ENCODE measurements at places on chromosomes 7 and 10.

GRCh38 chr7:33905389-33906032 lies at the start of gene BMPER:
Gene BMPER, plus strand, starts transcription at chr7:33905539. Its CDS starts 75 bp downstream, at chr7:33905614.
- DNase-seq = peak; percentile 49

DNA sequence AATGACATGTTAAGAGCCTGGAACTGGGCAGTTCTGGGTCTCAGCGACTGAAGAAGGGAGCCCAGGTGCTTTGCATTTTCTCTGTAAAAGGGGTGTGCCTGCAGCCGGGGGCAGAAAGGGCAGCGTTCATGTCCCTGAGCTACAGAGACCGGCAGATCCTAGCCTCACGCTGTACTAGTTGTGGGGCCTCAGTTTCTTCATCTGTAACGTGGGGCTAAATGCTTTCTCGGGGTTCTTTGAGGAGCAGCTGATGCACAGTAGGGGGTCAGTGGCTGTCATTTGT lies 79.6 kb downstream of the NEURL1 start:
- no peak for DNase-seq

DNA sequence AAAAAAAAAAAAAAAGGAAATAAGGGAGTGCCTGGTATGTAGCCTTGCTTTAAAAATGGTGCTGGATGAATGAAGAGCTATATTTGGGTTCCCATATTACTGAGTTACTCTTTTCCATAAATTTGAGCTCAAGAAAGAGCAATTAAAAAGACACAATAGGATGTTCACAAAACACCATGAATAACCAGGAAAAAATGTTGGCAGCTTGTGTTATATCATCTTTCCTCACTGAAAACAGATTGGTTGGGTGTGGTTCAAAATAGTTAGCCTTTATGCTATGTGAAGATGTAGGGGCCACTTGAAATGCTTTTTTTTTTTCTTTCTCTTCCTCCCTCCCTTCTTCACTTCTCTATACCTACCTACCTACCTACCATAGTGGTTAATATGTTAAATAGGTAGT lies 256.9 kb downstream of the STK31 start:
- DNase-seq = no peak

GRCh38 chr7:112882511-112882910 lies 92.3 kb upstream of the TMEM168 start:
- DNase-seq = no peak

DNA sequence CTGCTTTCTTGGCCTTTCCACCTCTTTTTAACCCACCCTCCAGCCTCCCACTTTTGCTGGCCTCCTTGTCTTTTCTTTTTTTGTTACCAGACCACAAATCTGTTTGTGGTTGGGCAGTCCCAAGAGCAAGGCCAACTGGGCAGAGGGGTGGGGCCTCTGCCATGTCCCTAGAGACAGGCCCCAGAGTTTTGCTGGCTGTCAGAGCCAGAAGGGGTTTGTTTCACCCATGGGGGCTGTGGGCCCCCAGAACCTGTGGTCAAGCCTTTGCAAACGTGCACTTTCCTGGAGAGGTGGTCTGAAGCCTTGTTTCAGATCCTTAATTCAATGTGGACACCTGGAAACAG lies 10.3 kb downstream of the ZMIZ1 start:
- no peak for DNase-seq

- no peak for DNase-seq
These were observed 528.1 kb upstream of the SEMA3D start for GRCh38 chr7:85714951-85715350.

GRCh38 chr10:116444527-116445142 lies 17.0 kb downstream of the PNLIPRP3 start:
- DNase-seq = peak; percentile 8

GRCh38 chr7:117946151-117946633 lies 73.0 kb upstream of the CTTNBP2 start:
- DNase-seq = no peak

DNA sequence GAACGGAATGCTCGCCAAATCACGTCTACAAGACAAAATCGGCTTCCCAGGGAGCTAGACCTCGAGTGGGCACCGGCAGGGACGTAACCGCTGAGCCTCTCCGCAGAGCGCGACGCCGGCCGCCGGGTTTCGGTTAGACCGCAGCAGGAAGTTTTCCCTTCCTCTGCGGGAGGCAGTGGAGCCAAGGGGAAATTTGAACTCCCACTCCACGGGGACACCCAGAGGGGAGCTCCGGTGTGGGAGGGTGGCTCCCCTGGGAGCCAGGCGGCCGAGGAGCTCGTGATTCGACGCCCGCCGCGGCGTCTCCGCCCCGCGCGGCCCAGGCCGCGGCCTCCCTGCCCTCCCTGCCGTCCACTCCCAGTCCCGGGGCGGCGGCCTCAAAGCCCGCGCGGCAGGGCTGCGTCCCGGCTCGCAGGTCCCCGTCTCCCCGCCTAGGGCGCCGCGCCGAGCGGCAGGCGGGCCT lies 426 bp downstream of the SYPL1 start:
- DNase-seq = peak; percentile 59

GRCh38 chr7:135993950-135994349 lies 16.8 kb upstream of the MTPN start:
- no peak for DNase-seq

GRCh38 chr10:103519798-103520197 lies 26.3 kb downstream of the NEURL1 start:
- no peak for DNase-seq

GRCh38 chr7:78443811-78444210 lies 645.2 kb downstream of the PHTF2 start:
- no peak for DNase-seq

- DNase-seq = no peak
These were observed 71.8 kb upstream of the LRRN3 start for GRCh38 chr7:111018960-111019736.

DNA sequence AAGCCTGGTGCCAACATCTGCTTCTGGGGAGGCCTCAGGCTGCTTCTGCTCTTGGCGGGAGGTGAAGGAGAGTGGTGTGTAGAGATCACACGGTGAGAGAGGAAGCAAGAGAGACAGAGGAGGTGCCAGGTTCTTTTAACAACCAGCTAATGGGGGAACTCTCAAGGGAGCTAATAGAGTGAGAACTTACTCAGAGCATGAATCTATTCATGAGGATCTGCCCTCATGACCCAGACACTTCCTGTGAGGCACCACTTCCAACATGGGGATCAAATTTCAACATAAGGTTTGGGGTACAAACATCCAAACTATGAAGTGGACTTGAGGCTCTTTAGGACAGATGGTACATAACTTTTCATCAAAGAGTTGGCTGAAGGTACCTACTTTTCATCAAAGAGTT lies 5.1 kb upstream of the ZNF32 start:
- no peak for DNase-seq

DNA sequence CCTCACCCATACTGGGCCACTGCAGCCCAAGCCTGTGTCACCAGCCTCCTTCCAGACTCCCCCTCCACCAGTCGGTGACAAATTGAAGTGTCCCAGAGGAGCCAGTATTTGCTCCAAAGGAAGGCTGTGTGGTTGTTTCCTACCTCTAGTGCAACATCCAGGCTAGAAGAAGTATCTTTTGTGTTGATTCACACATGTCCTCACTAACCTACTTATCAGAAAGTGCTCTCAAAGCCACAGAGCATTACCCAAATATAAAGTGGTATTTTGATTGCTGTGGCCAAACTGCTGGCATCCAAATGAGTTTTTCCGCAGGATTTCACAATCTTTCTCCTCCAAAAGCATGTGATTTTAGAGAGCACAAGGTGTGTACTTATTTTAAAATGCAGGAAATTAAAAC lies 134.8 kb downstream of the CUL2 start:
- no peak for DNase-seq

DNA sequence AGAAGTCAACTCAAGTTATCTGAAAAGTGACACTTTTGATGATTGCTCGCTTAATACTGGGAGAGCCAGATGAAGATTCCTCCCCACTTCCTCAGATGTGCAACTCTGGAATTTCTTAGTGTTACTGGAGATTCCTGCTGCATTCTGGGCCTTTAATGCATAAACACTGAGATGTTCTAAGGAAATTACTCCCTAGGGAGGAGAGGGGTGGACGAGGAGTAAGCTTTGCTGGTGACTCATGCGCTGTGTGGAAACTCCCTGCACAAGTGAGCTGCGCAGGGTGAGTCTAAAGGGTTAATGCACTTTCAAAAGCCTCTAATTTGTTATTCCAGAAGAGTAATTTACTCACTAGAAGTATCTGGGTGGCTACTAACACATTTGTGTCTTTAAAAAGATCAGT lies 46.3 kb downstream of the EGFR start:
- no peak for DNase-seq

- DNase-seq = no peak
These were observed 34.8 kb upstream of the GPR37 start for GRCh38 chr7:124800386-124800785.

DNA sequence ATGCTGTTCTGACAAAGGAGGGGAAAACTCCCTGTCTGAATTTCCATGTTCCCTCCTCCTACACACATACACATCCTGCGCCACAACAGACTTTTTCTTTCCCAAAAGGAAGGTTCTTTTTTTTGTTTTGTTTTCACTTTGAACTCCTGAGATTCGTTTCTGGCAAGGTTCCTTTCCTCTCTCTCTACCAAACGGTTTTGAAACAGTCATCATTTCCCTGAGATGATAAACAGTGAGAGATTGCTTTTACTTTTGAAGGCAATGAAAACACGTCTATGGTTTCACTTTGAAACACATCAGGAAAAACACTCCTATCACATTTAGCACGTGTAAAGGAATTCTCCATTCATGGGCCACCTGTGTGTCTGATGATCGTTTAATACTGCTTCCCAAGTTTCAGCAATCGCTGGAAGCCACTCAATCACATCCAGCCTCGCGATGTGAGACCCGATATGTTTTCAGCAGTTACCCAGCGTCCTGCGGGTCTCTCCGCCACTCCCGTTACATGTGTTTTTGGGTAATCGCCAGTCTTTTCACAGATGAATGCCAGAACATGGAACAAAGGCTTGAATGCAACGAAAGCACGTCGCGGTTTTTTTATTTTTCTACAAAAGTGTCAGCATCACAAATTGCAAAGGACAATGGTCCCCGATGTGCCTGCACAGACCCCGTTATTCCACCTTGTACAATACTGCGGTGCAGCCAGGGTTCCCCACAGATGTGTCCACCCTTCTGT lies 62.8 kb upstream of the CUX1 start:
- DNase-seq = peak; percentile 24

DNA sequence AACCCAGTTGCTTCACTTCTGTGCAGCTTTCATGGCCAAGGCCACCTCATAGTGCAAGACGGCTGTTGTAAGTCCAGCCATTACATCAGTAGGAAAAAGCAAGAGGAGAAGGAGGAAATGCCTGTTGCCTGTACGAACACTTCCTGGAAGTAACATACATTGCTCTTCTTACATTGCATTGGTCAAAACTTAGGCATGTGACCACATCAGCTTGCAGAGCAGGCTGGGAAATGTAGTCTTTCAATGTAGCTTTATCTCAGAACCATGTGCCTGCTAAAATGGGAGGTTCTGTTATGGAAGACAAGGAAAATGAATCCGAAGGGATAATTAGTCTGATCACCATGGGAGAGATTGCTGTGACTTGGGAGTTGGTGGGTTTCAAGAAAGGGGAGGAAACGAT lies 4.3 kb downstream of the SLC29A3 start:
- DNase-seq = no peak

- peak; percentile 66 for DNase-seq
These were observed 26.2 kb upstream of the ZNF467 start for GRCh38 chr7:149799397-149800168.

GRCh38 chr10:48604991-48605508 lies at the start of gene ARHGAP22:
Gene ARHGAP22, minus strand, starts transcription at chr10:48605073. Its CDS starts 277 bp downstream, at chr10:48604796.
- peak; percentile 16 for DNase-seq

DNA sequence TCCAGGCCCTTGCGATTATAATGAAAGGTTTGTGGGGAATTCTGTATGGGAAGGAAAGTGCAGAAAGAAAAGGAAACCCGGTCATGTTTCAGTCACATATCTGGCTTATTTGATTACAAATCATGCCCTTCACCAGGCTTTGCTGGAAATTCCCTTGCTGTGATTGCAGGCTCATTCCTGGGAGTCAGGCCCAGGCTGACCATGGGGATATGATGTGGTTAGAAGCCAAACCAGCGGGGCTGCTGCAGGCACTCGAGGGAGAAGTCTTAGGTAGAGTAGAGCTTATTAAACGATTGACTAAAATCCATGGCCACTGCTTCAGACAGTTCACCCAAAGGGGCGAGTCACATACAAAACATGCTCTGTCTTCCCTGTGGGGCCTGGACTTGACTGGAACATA lies 16.2 kb downstream of the PKD1L1 start:
- DNase-seq = no peak

DNA sequence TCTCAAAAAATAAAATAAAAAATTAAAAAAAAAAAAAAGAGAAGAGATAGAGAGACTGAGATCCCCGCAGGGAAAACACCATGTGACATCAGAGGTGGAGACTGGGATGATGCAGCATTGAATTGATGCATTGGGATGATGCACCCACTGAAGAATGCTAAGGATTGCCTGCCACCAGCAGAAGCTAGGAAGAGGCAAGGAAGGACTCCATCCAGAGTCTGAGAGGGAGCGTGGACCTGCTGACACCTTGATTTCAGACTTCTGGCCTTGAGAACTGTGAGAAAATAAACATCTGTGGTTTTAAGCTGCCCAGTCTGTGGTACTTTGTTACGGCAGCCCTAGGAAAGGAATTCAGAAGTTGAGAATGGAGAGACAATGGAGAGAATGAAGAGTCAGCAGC lies 89.8 kb upstream of the PRPS1L1 start:
- DNase-seq = no peak

GRCh38 chr7:129122751-129123509 lies 21.6 kb upstream of the TSPAN33 start:
- DNase-seq = peak; percentile 47

DNA sequence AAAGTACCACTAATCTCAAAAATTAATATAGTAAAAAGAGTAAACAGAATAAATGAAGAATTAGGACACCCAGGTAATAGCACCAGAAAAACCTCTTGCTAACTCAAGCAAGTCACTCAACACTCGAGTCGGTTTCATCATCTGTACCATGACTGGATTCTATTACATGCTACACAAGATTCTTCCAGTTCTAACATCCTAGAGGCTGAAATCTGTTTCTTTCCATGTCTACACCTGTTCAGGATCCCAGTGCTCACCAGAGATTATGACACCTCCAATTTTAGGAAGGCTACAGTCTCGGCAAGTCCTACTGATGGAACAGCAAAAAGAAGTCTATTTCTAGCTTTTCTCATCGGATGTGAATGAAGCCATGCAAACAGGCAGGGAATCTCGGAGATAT lies 95.3 kb upstream of the ANK3 start:
- DNase-seq = no peak

DNA sequence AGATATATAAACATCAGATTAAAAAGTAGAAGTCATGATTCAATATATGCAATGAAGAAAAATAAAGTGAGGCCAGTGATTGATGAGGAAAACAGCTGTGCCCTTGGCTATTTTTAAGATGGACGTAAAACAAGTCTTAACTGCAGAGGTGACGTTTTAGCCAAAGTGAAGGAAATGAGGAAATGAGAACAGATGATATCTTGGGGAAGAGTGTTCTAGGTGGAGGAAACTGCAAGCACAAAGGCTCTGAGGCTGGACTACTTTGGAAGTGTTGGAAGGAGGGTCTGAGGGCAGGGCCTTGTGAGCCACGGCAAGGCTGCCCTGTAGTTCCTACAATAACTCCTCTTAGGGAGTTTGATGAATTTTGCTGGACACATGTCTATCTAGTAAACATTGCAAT lies 140.5 kb upstream of the AKR1E2 start:
- no peak for DNase-seq
